ENCODE measurements at places on chromosomes 4 and X. TPM values are rescaled to one million over a fixed set of nuclear protein-coding genes. Genes with fewer than 3 reads are reported as not detected.

Gene S100G
- total RNA-seq: not detected

Gene AIFM1
- 50.0 TPM for total RNA-seq

Gene FABP2
- total RNA-seq: not detected

Gene CHRDL1
- total RNA-seq: 0.05 TPM

Gene ZDHHC15
- not detected for total RNA-seq

Gene CCKAR
- total RNA-seq: not detected

Gene PGAM4
- total RNA-seq: not detected

Gene MAGEA2
- total RNA-seq: 48.1 TPM

- no peak overlapping the region for H3K4me3 ChIP-seq
- H3K4me1 ChIP-seq: no peaks in the 10 kb centered on the region
- no peaks in the 10 kb centered on the region for H3K27me3 ChIP-seq
- no peak overlapping the region for H3K27ac ChIP-seq
- H3K36me3 ChIP-seq: no peaks in the 10 kb centered on the region
Observed at GRCh38 chr4:152577708-152578396, 42.0 kb upstream of the FBXW7 start.

GRCh38 chr4:143700046-143700415, 444 bp downstream of the FREM3 start:
- H3K36me3 ChIP-seq: no peaks in the 10 kb centered on the region
- H3K4me1 ChIP-seq: no peaks in the 10 kb centered on the region
- no peak for DNase-seq
- H3K4me3 ChIP-seq: no peak overlapping the region

DNA sequence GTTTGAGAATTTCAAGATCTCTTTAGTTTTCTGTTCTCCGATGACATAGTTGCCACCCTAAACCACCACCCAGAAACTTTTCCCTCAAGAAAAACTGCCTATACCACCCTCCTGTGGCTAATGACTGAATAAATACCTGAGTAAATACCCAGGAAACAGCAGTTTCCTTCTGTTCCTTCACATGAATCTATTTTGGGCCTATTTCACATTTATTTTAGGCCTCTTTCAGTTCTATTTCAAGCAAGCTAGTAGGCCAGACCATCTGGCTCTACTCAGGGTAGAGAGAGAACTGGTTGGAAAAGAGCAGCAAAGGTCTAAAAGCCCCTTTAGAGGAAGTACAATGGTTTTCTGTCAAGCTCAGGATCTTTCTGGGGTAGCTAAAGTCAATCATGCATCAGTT, 23.4 kb downstream of the ARHGEF9 start:
- no peak for DNase-seq
- H3K27ac ChIP-seq: no peak overlapping the region
- H3K4me1 ChIP-seq: peaks cover 3% of the 10 kb centered on the region
- H3K27me3 ChIP-seq: no peaks in the 10 kb centered on the region
- H3K36me3 ChIP-seq: no peaks in the 10 kb centered on the region

GRCh38 chr4:100162027-100162685, 28.1 kb downstream of the DDIT4L start:
- H3K4me1 ChIP-seq: no peaks in the 10 kb centered on the region
- H3K4me3 ChIP-seq: no peak overlapping the region
- no peak overlapping the region for H3K27ac ChIP-seq
- DNase-seq: no peak
- no peaks in the 10 kb centered on the region for H3K36me3 ChIP-seq

- H3K4me3 ChIP-seq: no peak overlapping the region
- peaks cover 13% of the 10 kb centered on the region for H3K4me1 ChIP-seq
- no peaks in the 10 kb centered on the region for H3K27me3 ChIP-seq
Observed at GRCh38 chrX:109351557-109351956, 130.3 kb downstream of the GUCY2F start.

- H3K27me3 ChIP-seq: no peaks in the 10 kb centered on the region
- H3K4me3 ChIP-seq: no peak overlapping the region
- no peaks in the 10 kb centered on the region for H3K4me1 ChIP-seq
Observed at GRCh38 chr4:43835869-43836268, 612.7 kb downstream of the KCTD8 start.

- no peak overlapping the region for H3K4me3 ChIP-seq
- H3K36me3 ChIP-seq: no peaks in the 10 kb centered on the region
- 0 out of 2 replicates have a peak, but pooled peaks cover 7% of the 10 kb centered on the region for H3K4me1 ChIP-seq
- no peak for DNase-seq
- no peak overlapping the region for H3K27ac ChIP-seq
Observed at GRCh38 chr4:38944440-38944839, 76.8 kb downstream of the FAM114A1 start.

GRCh38 chr4:40739347-40739746, 10.4 kb upstream of the NSUN7 start:
- no peaks in the 10 kb centered on the region for H3K36me3 ChIP-seq
- no peaks in the 10 kb centered on the region for H3K4me1 ChIP-seq
- no peak overlapping the region for H3K27ac ChIP-seq
- H3K27me3 ChIP-seq: no peaks in the 10 kb centered on the region
- DNase-seq: no peak

DNA sequence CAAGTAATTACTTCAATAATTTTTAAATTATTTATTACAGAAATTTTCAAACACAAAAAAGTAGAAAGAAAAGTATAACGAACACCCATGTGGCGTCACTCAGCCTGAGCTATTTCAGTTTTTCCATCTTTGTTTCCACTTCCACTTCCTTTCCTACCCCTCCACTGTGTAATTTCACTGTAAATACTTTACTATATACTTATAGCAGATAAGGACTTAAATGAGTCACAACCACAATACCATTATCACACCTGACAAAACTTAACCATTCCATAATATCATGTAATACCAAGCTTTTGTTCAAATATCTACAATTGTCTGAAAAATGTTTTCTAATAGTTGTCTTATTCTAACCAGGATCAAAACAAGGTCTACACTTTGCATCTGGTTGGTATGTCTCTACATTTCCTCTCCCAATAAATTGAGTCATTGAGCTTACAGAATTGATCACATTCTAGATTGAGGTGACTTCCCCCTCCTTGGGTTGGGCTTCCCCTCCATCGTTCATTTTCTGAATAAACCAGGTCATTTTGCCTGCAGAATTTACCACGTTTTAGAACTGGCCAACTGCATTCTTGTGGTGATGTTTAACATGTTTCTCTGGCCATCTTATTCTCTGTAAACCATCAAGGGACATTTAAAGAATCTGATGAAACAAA, 48.7 kb downstream of the ATP10D start:
- no peaks in the 10 kb centered on the region for H3K27me3 ChIP-seq
- H3K27ac ChIP-seq: no peak overlapping the region
- no peaks in the 10 kb centered on the region for H3K36me3 ChIP-seq
- DNase-seq: no peak
- no peak overlapping the region for H3K4me3 ChIP-seq

GRCh38 chr4:602559-602942, 22.8 kb upstream of the PDE6B start:
- no peak overlapping the region for H3K27ac ChIP-seq
- DNase-seq: peak; percentile 60
- no peak overlapping the region for H3K4me3 ChIP-seq
- H3K4me1 ChIP-seq: peaks cover 3% of the 10 kb centered on the region
- H3K36me3 ChIP-seq: no peaks in the 10 kb centered on the region

- no peak overlapping the region for H3K4me3 ChIP-seq
- peaks cover 3% of the 10 kb centered on the region for H3K36me3 ChIP-seq
Observed at GRCh38 chrX:41137589-41137988, 52.3 kb downstream of the USP9X start.

DNA sequence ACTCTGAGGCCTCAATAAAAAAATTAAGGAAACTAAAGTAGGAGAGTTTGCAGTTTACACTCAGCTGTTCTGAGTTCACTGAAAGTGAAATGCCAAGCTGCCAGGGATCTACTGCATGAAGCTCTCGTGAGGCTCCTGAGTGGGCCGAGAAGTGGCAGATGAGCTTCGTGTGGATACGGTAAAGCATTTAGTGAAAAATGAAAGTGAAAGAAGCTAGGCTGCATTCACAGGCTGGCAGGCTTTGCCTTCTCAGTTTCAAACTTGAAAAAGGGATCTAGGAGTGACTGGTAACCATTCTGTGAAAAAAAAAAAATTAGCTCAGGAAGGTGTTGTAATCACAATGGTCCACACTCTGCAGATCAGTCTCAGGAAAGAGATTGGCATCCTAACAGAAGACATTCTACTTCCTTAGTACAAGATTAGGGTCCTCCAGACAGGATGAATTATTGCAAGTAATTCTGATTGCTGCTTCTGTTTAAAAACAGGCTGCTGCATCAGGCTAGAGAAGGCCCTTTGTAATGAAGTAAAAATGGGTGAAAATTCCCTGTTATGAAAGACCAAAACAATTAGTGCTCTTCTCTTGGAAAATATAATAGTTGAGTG, 679.9 kb downstream of the RPA4 start:
- H3K27ac ChIP-seq: no peak overlapping the region
- no peaks in the 10 kb centered on the region for H3K36me3 ChIP-seq
- no peak overlapping the region for H3K4me3 ChIP-seq
- DNase-seq: no peak
- H3K27me3 ChIP-seq: no peaks in the 10 kb centered on the region

DNA sequence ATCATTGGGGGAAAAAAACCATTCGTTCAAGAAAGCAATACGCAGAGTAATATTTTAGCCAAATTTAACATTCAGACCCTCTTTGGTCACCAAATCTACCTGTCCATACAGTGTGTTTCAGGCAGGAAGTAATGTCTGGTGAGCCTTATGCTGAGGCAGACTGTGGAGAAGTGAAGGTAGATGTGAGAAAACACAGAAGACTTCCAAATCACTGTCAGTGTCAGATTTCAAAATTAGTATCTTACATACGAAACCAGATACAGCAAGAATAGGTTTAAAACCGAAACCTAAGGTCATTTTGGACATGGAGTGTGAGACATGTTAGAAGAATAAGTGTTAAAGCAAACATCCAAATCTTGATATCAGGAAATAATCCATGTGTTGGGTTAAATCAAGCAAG, 664.5 kb upstream of the HTR2C start:
- H3K4me1 ChIP-seq: no peaks in the 10 kb centered on the region
- no peaks in the 10 kb centered on the region for H3K36me3 ChIP-seq
- DNase-seq: no peak
- H3K4me3 ChIP-seq: no peak overlapping the region
- H3K27ac ChIP-seq: no peak overlapping the region
- H3K27me3 ChIP-seq: no peaks in the 10 kb centered on the region

GRCh38 chrX:113400193-113400704, 559.6 kb upstream of the AMOT start:
- H3K4me1 ChIP-seq: peaks cover 12% of the 10 kb centered on the region
- peak overlapping the region; percentile 52 for H3K27ac ChIP-seq
- no peaks in the 10 kb centered on the region for H3K27me3 ChIP-seq
- DNase-seq: peak; percentile 33

GRCh38 chr4:153058671-153059060, 122.5 kb downstream of the FHDC1 start:
- no peaks in the 10 kb centered on the region for H3K4me1 ChIP-seq
- no peak overlapping the region for H3K27ac ChIP-seq
- H3K36me3 ChIP-seq: no peaks in the 10 kb centered on the region
- no peak for DNase-seq
- H3K4me3 ChIP-seq: no peak overlapping the region
- no peaks in the 10 kb centered on the region for H3K27me3 ChIP-seq

DNA sequence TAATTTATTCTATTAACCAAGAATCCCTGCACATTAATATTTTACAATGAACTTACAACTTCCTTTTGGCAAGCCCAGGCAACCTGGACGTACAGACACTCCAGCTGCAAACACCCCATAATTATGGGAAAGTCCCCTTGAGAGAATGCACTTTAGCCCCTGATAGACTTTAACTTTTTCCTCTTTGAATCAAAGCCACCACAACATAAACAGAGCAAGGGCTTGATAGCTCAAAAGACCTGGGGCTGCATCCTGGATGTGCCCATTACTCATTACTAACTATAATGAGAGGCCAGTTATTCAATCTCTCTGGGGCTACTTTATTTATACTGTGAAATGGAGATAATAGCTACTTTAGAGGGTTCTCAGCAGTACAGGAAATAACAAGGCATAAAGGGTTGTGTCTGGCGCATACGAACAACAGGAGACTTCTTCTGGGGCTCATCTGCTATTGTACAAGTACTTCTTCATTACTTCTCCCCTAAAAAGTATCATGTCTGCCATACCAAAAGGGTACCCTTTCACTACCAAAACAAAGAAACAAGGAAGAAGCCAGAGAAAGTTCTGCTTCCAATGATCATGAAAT, 54.9 kb downstream of the CASK start:
- H3K4me1 ChIP-seq: no peaks in the 10 kb centered on the region
- no peak overlapping the region for H3K4me3 ChIP-seq
- no peak overlapping the region for H3K27ac ChIP-seq
- no peaks in the 10 kb centered on the region for H3K27me3 ChIP-seq
- DNase-seq: no peak
- no peaks in the 10 kb centered on the region for H3K36me3 ChIP-seq

DNA sequence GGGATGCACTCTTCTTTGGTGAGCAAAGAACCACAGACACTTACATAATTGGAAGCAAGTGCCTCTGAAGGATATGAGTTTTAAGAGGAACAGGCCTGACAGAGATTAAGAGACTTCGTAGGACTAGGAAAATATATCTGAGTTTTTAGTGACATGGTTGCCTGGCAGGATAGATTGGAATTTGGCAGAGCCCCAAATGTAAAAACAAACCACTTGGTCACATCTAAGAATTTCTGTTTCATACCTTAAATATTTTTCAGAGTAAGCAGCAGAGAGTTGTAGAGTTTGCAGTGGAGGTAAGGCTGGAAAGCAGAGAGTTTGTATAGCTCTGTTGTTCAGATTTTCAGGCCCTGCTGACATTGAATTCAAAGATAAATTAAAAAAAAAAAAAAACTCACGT, 150.1 kb upstream of the MAGEB2 start:
- H3K36me3 ChIP-seq: no peaks in the 10 kb centered on the region
- H3K27me3 ChIP-seq: no peaks in the 10 kb centered on the region
- H3K4me3 ChIP-seq: no peak overlapping the region
- H3K4me1 ChIP-seq: no peaks in the 10 kb centered on the region

DNA sequence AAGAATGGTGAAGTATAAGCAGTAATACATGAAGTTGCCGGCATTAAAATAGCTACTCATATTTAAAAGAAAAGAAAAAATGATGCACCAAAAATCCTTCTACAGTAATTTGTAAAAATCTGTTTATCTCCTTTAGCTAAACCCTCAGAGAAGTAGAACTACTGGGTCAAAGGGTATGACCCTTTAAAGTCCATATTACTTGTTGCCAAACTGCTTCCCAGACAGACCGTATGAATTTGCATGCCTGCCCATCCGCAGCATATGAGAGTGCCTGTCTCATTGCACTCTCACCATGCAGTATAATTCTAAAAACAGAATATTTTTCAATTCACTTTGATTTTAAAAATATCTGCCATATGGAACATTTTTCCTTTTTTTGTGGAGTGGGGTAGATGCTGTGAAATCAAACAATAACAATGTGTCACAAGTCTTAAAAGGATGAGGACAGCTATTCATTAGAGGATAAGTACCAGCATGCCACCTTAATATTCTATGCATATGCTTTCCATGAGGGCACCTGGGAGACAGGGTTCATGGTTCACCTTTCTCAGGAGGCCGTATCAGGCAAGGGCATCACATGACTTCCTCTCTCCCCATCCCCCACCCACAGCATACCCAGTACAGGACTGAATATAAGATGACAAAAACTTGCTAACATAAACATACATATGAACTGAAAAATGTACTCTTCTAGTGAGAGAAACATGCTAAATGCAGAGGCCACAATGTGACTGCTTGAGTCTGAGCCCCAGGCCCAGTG, 17.8 kb downstream of the ZDHHC9 start:
- H3K4me1 ChIP-seq: no peaks in the 10 kb centered on the region
- H3K27ac ChIP-seq: no peak overlapping the region
- no peak overlapping the region for H3K4me3 ChIP-seq
- no peaks in the 10 kb centered on the region for H3K36me3 ChIP-seq
